ENCODE measurements at places on chromosomes 5 and 9. TPM values are rescaled to one million over a fixed set of nuclear protein-coding genes. Genes with fewer than 3 reads are reported as not detected.

The SLC4A9 gene
- total RNA-seq: not detected

The FAM114A2 gene
- 23.7 TPM for total RNA-seq

The PRRX2 gene
- not detected for total RNA-seq

The SOHLH1 gene
- total RNA-seq: not detected

GRCh38 chr5:116980581-116980980 is 406.0 kb upstream of the SEMA6A start:
- H3K27ac ChIP-seq: no peak overlapping the region
- H3K4me3 ChIP-seq: no peak overlapping the region
- no peak for DNase-seq
- no peaks in the 10 kb centered on the region for H3K27me3 ChIP-seq
- no peaks in the 10 kb centered on the region for H3K36me3 ChIP-seq

DNA sequence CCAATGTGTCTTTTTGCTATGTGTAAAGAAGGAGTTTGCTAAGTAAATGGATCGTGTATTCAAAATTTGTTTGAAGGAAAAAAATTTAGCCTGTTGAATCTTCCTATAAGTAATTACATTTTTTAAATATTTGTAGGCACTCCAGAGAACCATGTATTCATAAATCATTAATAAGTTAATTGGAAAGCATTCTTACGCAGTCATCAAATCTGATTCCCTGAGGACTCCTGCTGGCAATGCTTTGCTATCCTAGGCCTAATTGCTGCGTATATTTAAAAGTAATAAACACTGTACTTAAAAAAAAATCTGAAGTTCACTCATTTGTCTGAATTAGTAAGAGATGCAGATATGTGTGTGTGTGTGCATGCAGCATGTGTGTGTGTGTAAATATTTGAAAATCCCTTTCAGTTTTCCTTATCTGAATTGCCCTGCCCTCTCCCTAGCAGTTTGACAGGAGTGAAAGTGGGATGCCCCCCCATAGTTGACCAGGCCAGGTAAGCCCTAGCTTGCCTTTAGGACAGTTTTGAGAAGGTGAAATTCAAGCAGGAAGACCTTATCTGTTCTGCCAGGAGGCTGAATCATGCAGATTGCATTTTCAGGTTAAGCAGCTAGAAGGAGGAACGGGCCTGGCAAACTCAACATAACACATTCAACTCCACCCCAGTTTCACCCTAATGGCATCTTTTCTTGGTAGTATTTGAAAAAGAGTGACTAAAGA is 81.2 kb upstream of the DNAH5 start:
- no peaks in the 10 kb centered on the region for H3K36me3 ChIP-seq
- no peaks in the 10 kb centered on the region for H3K27me3 ChIP-seq
- no peaks in the 10 kb centered on the region for H3K4me1 ChIP-seq
- no peak for DNase-seq
- no peak overlapping the region for H3K27ac ChIP-seq

DNA sequence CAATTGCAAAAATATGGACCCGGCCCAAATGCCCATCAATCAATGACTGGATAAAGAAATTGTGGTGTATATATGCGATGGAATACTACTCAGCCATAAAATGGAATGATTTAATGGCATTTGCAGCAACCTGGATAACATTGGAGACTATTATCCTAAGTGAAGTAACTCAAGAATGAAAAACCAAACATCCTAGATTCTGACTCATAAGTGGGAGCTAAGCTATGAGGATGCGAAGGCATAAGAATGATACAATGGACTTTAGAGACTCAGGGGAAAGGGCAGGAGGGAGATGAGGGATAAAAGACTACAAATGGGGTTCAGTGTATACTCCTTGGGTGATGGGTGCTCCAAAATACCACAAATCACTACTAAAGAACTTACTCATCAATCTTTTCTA is 247.6 kb upstream of the FBXL7 start:
- H3K4me1 ChIP-seq: no peaks in the 10 kb centered on the region
- no peak for DNase-seq
- H3K36me3 ChIP-seq: no peaks in the 10 kb centered on the region
- H3K4me3 ChIP-seq: no peak overlapping the region

- no peak overlapping the region for H3K4me3 ChIP-seq
- no peak for DNase-seq
- no peaks in the 10 kb centered on the region for H3K4me1 ChIP-seq
- no peak overlapping the region for H3K27ac ChIP-seq
- peaks cover 8% of the 10 kb centered on the region for H3K27me3 ChIP-seq
- no peaks in the 10 kb centered on the region for H3K36me3 ChIP-seq
Observed at GRCh38 chr5:58490402-58491050, 709 bp upstream of the GAPT start.

DNA sequence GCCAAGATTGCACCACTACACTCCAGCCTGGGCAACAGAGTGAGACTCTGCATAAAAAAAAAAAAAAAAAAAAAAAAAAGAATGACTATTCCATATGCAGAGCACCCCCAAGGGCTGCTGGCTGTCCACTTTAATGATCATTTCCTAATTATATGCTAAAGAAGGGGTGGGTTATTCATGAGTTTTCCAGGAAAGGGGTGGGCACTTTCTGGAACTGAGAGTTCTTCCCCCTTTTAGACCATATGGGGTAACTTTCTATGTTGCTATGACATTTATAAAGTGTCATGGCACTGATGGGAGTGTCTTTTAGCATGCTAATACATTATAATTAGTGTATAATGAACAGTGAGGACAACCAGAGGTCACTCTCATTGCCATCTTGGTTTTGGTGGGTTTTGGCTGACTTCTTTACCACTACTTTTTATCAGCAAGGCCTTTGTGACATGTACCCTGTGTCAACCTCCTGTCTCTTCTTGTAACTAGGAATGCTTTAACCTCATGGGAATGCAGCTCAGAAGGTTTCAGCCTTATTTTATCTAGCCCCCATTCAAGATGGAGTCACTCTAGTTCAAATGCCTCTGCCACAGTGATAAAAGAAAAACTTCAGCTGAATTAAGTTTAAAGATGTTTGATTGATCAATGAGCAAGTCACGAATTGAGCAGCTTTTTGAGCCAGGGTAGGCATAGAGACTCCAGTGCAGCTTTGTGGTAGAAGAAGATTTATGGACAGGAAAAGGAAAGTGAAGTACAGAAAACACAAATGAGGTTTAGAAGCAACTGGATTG is 7.1 kb upstream of the NANS start:
- no peak for DNase-seq
- no peaks in the 10 kb centered on the region for H3K4me1 ChIP-seq
- H3K4me3 ChIP-seq: no peak overlapping the region
- H3K27me3 ChIP-seq: no peaks in the 10 kb centered on the region
- H3K36me3 ChIP-seq: no peaks in the 10 kb centered on the region

GRCh38 chr5:108801776-108802175 is 54.1 kb downstream of the FER start:
- no peak overlapping the region for H3K27ac ChIP-seq
- H3K4me1 ChIP-seq: no peaks in the 10 kb centered on the region
- H3K27me3 ChIP-seq: no peaks in the 10 kb centered on the region
- H3K4me3 ChIP-seq: no peak overlapping the region
- no peaks in the 10 kb centered on the region for H3K36me3 ChIP-seq

DNA sequence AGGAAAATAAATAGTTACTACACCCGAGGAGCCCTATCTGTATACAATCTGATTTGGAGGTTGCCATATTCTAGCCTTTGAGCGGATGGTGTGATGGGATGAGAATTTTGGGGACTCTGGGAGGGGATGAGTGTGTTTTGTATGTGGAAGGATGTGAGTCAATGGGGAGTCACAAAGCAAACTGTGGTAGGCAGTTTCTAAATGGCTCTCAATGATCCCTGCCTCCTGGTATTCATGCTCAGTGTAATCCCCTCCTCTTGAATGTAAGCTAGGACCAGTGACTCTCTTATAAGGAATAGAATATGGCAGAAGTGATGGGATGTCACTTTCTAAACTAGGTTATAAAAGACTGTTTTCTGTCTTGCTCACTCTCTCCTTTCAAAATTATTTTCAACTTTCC is 205.7 kb upstream of the RIOK2 start:
- H3K4me3 ChIP-seq: no peak overlapping the region
- H3K36me3 ChIP-seq: no peaks in the 10 kb centered on the region
- no peaks in the 10 kb centered on the region for H3K27me3 ChIP-seq
- H3K27ac ChIP-seq: no peak overlapping the region
- no peak for DNase-seq

GRCh38 chr9:135093111-135093510 is 5.6 kb downstream of the OLFM1 start:
- peaks cover under 1% of the 10 kb centered on the region for H3K27me3 ChIP-seq
- H3K4me3 ChIP-seq: no peak overlapping the region
- H3K27ac ChIP-seq: no peak overlapping the region
- DNase-seq: no peak
- no peaks in the 10 kb centered on the region for H3K4me1 ChIP-seq
- no peaks in the 10 kb centered on the region for H3K36me3 ChIP-seq

- H3K27me3 ChIP-seq: no peaks in the 10 kb centered on the region
- no peaks in the 10 kb centered on the region for H3K4me1 ChIP-seq
- DNase-seq: no peak
- no peak overlapping the region for H3K4me3 ChIP-seq
- no peaks in the 10 kb centered on the region for H3K36me3 ChIP-seq
- H3K27ac ChIP-seq: no peak overlapping the region
Observed at GRCh38 chr9:81377320-81377719, 312.0 kb downstream of the TLE1 start.

GRCh38 chr5:75524071-75524470 is 12.4 kb downstream of the POLK start:
- peaks cover 11% of the 10 kb centered on the region for H3K4me1 ChIP-seq
- no peak overlapping the region for H3K27ac ChIP-seq
- no peaks in the 10 kb centered on the region for H3K27me3 ChIP-seq
- H3K4me3 ChIP-seq: no peak overlapping the region
- H3K36me3 ChIP-seq: peaks cover 21% of the 10 kb centered on the region

- no peak for DNase-seq
- no peaks in the 10 kb centered on the region for H3K4me1 ChIP-seq
- no peak within 1 kb of the TSS for H3K4me3 ChIP-seq
- no peak within 1 kb of the TSS for H3K27ac ChIP-seq
- peaks cover 5% of the 10 kb centered on the region for H3K27me3 ChIP-seq
- H3K36me3 ChIP-seq: no peaks in the 10 kb centered on the region
Observed at GRCh38 chr9:5231212-5231611, at the start of gene INSL4. INSL4 (plus strand) TSS chr9:5231419; CDS start chr9:5231524, 105 bp downstream.

- H3K27ac ChIP-seq: no peak overlapping the region
- H3K4me1 ChIP-seq: no peaks in the 10 kb centered on the region
- no peaks in the 10 kb centered on the region for H3K36me3 ChIP-seq
- no peak overlapping the region for H3K4me3 ChIP-seq
- no peaks in the 10 kb centered on the region for H3K27me3 ChIP-seq
- DNase-seq: no peak
Observed at GRCh38 chr5:1209896-1210776, 8.7 kb downstream of the SLC6A19 start.

DNA sequence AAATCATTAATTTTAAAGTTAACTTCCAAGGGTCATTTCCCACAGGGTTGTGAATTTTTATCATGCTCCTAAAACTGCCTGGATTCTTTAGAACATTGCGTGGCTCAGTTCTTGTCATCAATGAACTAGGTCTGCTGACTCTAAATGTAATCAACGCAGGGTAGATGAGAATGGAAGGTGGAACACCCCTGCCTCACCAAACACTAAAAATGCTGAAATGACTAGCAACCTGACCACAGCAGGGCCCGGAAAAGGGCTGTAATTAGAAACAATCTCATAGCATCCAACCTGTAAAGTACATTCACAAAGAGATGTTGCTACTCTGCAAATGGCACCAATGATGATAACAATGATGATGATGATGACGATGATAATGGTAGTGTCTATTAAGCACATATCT is 356.9 kb downstream of the DEPDC1B start:
- no peak overlapping the region for H3K4me3 ChIP-seq
- no peak overlapping the region for H3K27ac ChIP-seq
- no peak for DNase-seq
- H3K27me3 ChIP-seq: no peaks in the 10 kb centered on the region
- H3K4me1 ChIP-seq: no peaks in the 10 kb centered on the region
- H3K36me3 ChIP-seq: no peaks in the 10 kb centered on the region

DNA sequence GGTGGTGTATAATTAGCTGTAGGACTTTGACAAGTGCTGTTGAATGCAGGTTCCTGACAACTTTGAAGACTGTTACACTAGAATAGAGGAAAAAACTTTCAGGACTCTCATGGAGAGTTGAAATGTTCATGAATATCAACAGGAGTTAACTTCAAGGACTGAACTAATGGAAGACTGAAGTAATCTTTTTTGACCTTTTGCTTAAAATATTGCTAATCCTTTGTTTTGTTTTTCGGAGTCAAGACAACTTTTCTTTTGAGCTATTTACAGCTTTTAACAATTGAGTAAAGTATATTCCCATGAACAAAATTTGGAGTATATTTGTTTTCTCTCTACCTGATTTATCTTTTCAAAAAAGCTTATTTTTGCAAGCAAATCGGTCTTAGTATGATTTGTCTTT is 34.1 kb upstream of the MTMR12 start:
- no peak for DNase-seq
- no peak overlapping the region for H3K27ac ChIP-seq
- no peaks in the 10 kb centered on the region for H3K36me3 ChIP-seq
- H3K4me3 ChIP-seq: no peak overlapping the region

DNA sequence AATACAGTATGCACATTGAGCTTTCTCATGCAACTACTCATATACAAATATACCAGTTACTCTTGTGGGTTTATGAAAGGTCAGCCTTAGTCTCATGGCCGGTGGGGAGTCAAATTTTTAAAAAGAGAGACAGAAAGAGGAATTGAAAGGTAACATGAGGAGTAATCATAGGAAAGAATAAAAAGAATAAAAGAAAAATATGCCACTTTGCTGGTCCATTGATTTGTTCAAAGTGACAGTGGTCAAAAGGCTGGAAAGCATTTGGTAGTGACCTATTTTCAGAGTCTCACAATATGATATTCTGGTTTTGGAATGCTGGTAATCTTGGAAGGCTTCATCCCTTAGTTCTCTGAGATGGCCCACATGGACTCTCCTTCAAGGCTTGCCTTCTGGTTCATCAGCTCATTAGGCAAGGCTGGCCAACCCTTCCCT is 67.0 kb downstream of the ZNF366 start:
- H3K36me3 ChIP-seq: no peaks in the 10 kb centered on the region
- no peak overlapping the region for H3K27ac ChIP-seq
- no peak overlapping the region for H3K4me3 ChIP-seq

DNA sequence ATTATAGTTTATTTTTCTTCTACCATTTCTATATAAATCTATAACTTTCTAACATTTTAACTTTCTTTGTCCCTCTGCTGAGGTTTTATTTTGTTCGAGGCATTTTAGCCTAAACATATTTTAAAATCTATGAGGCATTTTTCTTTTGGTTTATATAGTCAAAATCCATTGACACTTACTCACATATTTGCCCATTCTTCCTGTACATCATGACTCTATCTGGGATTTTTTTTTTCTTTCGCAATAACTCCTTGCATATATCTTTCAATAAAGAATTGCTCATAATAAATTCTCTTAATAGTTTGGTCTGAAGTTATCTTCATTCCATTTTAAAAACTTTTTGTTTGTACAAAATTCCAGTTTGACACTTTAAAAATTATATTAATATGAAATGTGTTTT is 632.3 kb downstream of the TLE4 start:
- no peaks in the 10 kb centered on the region for H3K27me3 ChIP-seq
- no peaks in the 10 kb centered on the region for H3K36me3 ChIP-seq
- no peak for DNase-seq

- no peak overlapping the region for H3K27ac ChIP-seq
- H3K4me3 ChIP-seq: no peak overlapping the region
- H3K27me3 ChIP-seq: peaks cover 29% of the 10 kb centered on the region
- H3K36me3 ChIP-seq: no peaks in the 10 kb centered on the region
- peaks cover 22% of the 10 kb centered on the region for H3K4me1 ChIP-seq
- DNase-seq: no peak
Observed at GRCh38 chr5:113296676-113297075, 138.1 kb downstream of the TSSK1B start.
